ENCODE measurements at places on chromosomes 12 and 14.

DNA sequence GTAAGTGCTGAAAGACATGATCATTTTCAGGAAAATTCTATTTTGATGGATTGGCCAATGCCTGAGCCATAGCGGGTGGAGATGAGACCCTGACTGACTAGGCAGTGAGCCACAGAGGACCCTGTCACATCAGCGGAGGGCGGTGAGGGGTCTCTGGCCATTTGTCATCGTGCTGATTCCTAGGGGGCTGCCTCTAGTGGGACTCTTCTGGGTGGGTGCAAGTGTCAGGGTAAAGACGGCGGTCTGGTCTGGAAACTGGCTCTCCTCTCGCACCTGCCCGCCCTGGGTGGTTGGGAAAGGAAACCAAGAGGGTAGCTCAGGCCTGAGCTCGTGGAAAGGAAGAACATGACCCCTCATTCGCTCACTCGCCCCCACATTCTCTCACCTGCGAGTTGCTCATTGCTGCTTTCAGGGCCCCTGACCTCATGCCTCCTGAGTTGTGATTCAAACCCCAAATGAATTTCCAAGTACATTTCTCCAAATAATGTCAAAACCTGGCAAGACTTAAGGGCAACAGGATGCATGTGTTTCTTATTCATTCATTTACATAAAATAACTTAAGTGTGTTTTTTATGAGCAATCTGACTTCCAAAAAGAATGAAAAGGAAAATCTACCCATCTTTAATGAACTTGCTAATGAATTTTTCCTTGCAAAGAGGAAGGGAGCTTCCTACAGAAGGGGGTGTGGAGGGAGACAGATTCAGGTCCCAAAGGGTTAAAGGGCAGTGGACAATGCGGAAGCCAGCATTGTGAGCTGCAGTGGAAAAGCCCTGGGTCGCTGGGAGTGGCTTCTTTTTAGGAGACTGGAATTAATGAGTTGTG is 12.8 kb downstream of the MEG3 start:
- DNase-seq: no peak

DNA sequence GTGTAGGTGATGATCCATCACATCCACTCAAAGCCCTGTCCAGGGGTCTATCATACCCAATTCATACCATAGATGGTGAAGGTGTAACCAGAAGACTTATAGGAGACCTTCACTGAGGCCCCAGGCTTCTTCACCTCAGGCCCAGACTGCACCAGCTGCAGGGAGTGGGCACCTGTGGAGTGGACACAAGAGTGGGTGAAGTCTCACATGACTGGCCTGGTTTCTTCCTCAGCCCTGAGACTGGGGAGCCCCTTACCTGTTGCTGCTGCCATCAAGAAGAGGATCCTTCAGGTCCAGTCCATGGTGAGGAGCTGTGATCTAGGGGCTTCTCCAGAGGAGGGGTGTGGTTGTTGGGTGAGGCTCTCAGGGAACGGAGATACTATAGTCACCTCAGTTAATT is 851.0 kb downstream of the TMEM121 start:
- DNase-seq: no peak

GRCh38 chr14:68413509-68413908 is 379.4 kb downstream of the ZFP36L1 start:
- DNase-seq: no peak

GRCh38 chr12:12628013-12628412 is 16.3 kb downstream of the CREBL2 start:
- DNase-seq: no peak

- DNase-seq: no peak
Measured at GRCh38 chr14:92704036-92704804, 44.2 kb downstream of the LGMN start.

- DNase-seq: no peak
Measured at GRCh38 chr12:125652681-125653080, 587.4 kb downstream of the AACS start.

DNA sequence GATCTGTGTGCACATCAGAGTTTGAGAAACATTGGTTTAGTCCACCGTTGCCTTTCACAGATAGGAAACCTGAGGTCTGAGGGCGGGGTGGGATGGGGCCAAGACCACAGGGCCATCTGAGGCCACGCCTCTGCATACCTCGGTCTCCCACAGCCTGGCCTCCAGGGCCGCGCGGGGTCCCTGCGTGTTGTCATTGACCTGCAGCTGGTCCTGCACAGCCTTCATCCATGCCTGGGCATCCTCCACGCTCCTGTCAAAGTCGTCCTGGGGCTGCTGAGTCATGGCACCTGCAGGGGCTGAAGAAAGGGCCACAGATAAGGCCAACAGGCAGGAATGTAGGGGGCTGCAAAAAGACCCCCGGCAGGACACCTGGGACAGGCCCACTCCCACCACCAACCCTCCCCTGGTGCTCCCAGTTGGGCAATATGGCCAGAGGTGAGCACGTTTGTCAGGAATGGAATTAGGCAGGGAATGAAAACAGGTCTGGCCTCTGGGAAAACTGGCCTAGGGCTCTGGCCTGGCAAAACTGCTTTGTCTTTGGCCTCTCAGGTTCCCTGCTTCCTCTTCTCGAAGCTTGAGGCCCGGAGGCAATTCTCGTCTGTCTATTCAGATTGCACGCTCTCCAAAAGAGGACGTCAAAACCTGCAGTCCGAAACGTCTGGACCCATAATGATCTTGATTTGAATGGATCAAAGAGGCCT is 40.8 kb downstream of the SYNE3 start:
- DNase-seq: no peak

GRCh38 chr12:75439048-75439447 is 41.5 kb upstream of the GLIPR1 start:
- DNase-seq: no peak

GRCh38 chr12:38984388-38984787 is 79.0 kb upstream of the CPNE8 start:
- DNase-seq: no peak

GRCh38 chr14:81192594-81192993 is 28.2 kb downstream of the GTF2A1 start:
- DNase-seq: no peak

DNA sequence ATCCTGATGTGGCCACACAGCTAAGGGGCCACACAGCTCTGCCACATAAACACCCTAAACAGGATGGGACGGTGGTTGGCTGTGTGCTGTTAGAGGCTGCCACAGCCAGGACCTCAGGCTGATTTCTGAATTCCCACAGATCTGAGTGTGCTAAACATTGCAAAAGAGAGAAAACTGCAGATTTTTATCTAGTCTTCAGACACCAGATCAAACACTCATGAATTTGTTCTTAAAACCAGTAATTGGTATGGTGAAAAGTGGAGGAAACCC is 190.7 kb downstream of the MON2 start:
- DNase-seq: no peak

GRCh38 chr12:104478396-104479122 is 21.8 kb downstream of the CHST11 start:
- DNase-seq: no peak

DNA sequence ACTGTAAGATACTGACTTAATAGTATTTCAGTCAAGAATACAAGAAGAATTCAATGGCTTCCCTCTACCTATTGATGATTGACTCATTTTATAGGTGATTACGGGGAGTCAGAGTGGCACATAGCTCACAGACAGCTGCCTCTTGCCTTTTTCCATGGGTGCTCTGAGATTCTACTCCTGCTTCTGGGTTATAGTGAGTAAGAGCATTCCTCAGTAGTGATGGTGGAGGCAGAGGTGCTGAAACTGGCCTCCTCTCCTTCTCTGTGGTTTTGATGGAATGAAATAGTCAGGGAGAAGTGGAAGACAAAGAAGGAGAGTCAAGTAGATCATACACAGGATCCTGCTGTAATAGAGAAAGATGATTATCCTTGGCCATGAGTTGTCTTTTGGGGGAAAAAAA is 438.2 kb upstream of the FAR2 start:
- DNase-seq: peak; percentile 81

DNA sequence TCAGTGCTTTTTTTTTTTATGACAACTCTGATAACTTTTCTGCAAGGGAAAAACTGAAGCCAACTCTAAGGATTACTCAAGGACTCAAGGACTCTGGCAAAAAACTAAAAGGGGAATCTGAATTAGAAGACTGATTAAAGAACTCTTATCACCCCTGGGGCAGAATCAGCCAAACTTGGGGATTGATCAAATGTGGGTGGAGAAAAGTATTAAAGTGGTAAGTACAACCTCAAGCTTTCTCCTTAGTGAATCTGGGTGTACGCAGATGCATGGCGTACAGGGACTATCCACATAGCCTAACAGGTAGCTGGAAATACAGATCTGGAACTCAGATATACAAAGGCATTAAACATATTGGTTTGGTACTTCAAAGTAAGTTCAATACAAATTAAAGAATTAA is 7.3 kb downstream of the LIMA1 start:
- DNase-seq: no peak

DNA sequence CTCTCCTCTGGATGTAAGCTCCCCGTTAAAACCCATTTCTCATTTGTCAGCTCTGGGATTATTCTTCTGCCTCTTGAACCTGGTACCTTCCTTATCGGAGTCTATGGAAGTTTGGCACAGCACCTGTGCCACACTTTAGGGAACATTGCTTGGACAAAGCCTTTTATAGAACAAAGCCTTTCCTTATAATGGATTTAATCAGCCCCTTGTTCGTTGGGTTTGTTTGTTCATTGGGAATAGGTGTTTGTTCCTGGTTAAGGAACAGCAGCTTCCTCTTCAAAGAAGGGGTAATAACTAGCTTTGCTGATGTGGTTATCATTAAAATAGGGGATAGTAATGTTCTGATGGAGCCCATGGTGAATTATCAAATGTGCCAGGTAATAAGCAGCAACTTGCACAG is 70.4 kb downstream of the NRXN3 start:
- DNase-seq: no peak

GRCh38 chr12:34163443-34163842 is 141.1 kb downstream of the ALG10 start:
- DNase-seq: no peak

DNA sequence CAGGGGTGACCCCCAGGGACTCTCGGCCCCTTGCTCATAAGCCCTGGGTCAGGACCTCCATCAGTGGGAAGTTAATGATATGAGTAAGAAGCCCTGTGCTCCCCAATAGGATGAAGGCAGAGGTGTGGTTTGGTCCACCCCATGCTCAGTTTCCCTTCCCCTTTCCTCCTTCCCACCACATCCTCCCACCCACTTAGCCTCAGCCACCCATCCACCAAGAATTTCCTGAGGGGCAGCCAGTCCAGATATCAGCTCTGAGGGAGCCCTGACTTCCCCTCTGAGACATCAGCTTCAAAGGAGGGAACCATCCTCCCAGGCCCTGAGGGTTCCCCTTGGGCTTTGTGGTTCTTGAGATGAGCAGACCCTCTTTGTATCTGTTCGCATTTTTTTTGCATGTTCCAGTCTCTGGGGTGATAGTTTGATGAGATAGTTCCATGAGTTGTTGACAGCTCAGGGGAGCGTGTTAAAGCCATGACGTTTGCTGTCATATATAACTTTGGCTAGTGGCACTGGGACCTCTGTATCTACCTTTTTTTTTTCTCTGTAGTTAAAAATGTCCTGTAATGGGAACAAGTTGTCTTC is 71.2 kb downstream of the LGMN start:
- DNase-seq: no peak

GRCh38 chr14:51789596-51789995 is 70.8 kb upstream of the GNG2 start:
- no peak for DNase-seq

- DNase-seq: no peak
Measured at GRCh38 chr12:44157359-44157758, 321.5 kb downstream of the TMEM117 start.

DNA sequence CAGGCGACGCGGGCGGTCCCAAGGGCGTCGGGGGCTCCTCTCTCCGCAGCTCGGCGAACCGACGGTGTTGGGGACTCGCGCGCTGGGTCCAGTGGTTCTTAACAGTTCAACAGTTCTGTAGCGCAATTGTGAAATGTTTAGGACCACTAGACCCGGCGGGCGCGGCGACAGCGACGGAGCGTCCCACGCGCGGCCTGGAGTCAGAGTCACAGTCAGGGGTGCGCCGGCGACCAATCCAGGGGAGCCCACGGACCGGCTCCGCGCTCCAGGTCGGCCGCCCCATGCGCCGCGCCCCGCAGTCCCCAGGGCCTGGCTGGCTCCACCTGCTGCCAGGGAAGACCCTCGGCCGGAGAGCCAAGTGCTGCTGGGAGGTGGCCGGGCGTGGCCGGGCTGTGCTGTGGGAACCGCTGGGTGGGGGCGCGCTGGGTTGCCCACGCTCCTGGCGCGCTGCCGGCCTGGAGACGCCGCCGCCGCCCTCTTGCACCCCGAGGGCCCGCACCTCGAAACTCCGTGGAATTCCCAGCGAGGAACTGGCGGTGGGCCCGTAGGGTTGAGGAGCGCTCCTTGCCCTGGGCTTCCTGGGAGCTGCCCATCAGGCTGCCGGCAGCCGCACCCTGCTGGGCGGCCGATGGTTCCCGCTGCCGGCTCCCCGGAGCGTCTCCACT is 20.9 kb upstream of the KIF26A start:
- no peak for DNase-seq

DNA sequence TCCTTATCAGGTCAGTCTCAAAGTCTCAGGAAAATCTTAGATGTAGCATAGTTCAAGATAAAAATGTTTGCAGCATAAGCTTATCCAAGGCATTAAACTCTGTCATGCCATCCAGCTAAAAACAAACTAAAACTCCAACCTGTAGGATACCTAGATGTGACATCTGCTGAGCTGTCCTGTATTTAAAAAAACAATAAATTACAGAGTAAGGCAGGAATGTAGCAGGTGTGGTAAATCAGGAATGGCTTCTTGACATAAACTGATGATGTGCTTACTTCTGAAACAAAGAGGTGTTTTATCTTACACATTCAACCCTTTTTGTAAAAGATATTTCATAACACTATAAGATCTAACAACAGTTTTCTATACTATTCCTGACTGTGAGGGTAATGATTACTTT is 30.6 kb upstream of the DLGAP5 start:
- no peak for DNase-seq

- no peak for DNase-seq
Measured at GRCh38 chr14:63212776-63213500, 8.7 kb downstream of the RHOJ start.

- no peak for DNase-seq
Measured at GRCh38 chr12:56658921-56659320, 13.1 kb upstream of the ATP5F1B start.

DNA sequence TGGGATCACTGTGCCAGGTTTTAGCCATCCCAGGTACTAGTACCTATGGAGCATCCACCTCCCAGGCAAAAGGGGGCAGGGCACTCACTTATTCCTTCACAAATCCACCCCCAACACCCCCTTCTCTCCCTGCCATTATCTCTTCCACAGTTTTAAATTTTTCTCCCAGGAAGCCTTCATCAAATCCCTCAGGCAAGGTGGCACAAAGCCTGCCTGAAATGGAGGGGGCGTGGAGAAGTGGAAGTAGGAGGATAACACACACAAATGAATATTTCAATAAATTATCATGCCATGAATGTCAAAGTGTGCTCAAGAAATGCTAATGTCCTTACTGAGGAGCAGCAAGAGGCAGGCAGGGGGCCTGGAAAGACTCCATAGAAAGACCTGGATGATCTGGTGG is 4.7 kb upstream of the CHST11 start:
- DNase-seq: no peak

- DNase-seq: no peak
Measured at GRCh38 chr14:24131549-24131966, 1.1 kb downstream of the FITM1 start.

GRCh38 chr12:6840761-6841515 is at the start of gene GNB3:
TSS of gene GNB3 (plus strand) at chr12:6840925. CDS start at chr12:6841288, 363 bp downstream.
- no peak for DNase-seq
